Stromal cell of bone marrow (primary cell): ENCODE measurements at places on chromosomes 1 and 21.

DNA sequence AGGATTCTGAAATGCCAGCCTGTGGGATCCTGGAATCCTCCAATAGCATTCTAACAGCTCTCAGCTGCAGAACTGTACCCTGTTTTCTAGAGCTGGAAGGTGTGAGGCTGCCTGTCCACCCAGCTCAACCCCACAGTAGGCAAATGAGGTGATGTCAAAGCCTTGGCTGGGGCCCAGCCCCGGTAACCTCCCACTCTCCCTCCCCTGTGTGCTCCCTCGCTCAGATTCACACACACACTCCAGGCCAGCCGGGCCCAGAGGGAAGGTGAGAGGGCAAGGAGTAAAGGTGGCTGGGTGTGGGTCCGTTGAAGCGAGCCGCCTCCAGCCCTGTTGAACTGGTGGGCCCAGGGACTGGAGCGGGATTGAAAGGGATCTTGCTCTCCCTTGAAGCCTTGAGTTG is at the start of gene BSND:
TSS of gene BSND (plus strand) at position 257 of the 400 bp plus-strand sequence. CDS start 254 bp downstream, outside the sequence.
- DNase-seq = no peak

- DNase-seq = no peak
Observed at GRCh38 chr1:180631194-180631765, 542 bp upstream of the XPR1 start.

DNA sequence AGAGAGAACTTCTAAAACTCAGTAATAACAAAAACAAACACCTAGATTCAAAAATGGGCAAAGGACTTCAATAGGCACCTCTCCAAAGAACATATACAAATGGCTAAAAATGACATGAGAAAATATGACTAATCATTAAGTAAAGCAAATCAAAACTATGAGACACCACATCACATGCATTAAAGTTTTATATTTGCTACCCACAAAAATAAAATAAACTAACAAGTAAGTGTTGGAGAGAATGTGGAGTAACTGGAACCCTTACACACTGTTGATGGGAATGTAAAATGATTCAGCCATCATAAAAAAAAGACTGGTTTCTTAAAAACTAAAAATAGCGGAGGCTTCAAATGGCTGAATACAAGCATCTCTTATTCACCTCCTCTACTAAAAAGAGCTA is 262.1 kb upstream of the PKN2 start:
- DNase-seq = peak; percentile 1

- no peak for DNase-seq
Observed at GRCh38 chr1:26529655-26530409, at the start of gene RPS6KA1. RPS6KA1 (plus strand) TSS chr1:26529761; CDS start chr1:26529921, 160 bp downstream.

- DNase-seq = no peak
Observed at GRCh38 chr1:3295846-3296245, 158.6 kb upstream of the ARHGEF16 start.

DNA sequence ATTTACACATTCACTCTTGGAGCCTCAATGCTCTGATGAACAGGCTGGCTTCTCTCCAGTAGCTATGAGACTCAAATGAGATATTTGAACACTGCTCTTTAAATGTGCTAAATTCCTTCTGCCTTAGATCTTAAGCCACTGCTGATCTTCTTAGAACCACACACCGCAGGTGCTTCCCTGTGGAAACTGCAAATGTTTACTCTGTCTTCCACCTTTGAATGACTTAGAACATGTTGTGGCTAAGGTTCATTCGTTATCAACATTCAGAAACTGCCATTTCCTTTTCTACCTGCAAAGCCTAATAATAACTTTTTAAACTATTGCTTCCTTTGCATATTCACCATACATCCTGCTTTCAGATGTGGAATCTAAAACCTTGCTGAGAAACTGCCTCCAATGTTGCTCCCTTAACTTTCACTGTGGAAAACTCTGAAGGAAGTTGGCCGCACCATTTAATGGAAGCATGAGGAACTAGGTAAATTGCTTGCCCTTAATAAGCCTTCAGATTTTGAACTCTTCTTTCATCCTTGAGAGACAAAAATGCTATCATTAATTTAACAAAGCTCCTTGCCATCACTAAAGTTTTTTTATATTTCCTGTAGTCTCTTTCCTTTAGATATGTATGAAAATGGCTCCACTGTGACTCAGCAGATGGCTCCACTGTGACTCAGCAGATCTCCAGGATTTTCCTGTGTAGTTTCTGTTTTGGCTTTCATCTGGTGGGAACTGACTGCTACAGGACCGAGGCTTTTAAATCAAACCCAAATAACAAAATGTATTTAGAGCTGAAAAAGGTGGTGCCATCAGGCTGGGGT is 143.8 kb downstream of the TNFSF18 start:
- DNase-seq = no peak

DNA sequence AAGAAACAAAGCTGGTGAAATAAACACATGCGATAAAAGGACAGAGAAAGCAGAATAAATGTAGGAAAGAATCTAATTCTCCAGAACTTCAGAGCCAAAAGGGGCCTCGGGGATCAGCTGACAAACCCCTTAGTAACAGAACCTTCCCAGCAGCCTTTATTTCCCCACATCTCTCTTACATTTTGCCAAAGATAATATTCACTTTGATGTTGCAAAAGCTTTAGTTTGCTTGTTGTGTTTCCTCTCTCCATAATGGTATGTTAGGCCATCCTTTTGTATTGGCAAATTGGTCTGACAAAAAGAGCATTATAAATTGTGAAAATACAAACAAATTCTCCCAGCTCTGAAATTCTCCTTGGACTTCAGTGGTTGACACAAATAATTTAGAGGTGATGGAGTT is 54.9 kb downstream of the OPTC start:
- DNase-seq = peak; percentile 70

DNA sequence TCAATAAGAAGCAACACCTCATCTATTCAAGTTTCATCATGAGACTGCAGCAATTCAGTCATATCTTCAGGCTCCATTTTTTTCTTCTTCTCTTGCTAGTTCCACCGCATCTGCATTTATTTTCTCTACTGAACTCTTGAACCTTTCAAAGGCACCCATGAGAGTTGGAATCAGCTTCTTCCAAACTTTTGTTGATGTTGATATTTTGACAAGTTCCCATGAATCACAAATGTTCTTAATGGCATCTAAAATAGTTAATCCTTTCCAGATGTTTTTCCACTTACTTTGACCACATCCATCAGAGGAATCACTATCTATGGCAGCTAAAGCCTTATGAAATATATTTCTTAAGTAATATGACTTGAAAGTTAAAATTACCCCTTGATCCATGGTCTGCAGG is 434.3 kb downstream of the GPATCH2 start:
- DNase-seq = peak; percentile 2

DNA sequence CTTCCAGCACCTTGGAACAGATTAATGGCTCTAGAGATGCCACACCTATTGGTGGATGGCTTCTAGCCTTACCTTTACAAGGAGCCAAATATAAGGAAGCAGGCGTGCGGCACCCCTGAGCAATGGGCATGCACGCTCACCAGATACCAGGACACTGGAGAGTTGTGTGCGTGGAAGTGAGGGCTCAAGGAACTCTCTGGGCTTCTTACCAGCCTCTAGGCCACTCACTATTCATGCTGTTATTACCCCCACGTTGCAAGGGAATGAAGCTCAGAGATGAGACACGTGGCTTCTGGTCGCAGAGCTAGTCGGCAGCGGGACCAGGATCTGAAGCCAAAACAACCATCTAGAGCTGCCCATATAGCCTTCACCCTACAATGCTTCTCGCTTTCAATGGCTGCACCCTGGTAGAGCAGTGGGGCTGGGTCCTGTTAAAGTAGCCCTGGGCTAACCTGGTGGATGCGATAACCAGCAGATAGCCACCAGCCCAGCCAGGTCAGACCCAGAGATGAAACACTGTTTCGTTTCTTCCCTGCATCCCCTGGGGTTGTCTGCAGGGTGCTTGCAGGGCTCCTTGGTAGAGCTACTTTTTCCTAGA is 396.4 kb upstream of the VAMP3 start:
- no peak for DNase-seq

GRCh38 chr1:2349806-2350205 is 41.5 kb downstream of the MORN1 start:
- no peak for DNase-seq

DNA sequence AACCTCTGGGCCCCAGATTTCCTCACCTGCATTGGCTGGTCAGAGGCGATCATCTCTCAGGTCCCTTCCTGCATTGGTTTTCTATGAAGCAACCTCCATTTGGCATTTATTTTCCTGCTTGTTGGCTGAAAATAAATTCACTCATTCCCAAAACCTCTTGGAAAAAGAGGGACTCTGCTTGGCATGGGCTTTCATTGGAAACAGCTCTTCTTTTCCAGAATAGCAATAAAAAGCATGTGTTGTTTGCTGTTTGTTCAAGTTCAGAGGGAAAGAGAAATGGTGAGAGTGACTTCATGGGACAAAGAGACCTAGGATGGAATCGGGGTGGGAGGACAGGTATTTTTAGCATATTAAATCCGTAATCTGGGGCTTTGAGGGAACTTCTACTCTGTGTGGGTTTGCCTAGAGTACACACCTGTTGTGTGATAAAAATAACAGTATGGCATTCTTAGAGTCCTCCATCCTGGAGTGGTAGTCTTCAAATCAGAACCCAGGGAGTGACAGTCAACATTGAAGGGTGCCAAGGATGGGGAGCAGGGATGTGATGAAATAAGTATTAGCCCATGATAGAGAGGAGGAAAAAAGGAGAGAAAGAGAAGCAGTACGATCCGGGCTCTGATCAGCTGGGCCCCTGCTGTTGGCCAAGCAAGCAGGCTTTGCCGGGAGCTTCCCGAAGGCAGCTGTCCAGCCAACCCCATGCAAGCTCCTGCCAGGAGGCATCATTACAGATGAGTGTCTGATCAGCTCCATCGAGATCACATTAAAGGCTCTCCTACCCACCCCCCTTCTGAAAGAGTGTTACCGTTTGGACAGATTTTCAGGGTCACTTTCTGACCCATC is 131.9 kb upstream of the NFIA start:
- DNase-seq = no peak

DNA sequence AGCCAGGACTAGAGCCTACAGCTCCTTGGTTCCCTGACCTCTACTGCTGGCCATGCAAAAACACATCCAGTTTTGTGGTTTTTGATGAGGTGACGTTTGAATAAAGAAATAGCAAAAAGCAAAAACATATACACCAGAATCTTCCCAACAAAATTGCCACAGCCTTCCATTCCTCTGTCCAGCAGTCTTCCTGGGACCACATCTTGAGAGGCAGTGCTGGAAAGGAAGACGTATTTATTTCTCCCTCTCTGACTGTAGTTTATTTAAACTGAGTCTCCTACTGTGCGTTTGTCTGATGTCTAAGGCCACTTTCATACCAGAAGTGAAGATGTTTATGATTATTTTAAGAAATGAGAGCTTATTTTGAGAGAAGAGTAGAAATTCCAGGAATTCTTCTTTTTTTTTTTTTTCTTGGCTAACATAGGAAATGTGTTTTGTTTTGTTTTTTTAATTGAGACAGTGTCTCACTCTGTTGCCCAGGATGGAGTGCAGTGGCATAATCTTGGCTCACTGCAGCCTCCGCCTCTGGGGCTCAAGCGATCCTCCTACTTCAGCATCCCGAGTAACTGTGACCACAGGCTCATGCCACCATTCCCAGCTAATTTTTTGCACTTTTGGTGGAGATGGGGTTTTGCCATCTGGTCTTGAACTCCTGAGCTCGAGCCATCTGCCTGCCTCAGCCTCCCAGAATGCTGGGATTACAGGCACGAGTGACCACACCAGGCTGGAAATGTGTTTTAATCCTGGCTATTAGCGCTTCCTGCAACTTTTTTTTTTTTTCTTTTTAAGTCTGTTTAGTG is 118.5 kb downstream of the ITSN1 start:
- no peak for DNase-seq

GRCh38 chr1:221867003-221867402 is 125.1 kb upstream of the DUSP10 start:
- no peak for DNase-seq

DNA sequence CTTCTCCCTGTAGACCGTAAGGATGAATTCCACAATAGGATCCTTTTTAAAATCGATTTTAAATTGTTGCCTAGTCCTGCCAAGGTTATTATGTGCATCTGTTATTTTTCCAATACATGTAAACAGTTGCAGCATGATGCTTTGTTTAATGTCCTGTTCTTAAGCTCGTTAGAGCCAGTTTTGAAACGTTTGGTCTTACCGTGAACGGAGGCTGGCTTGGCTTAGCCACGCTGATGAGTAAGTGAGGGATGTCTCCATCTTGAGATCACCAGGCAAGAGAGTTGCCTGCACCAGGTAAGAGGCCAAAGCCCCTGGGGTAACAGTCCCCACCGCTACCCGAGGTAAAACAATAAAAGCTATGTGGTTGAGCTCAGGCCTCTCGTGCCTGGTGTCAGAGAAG is 17.3 kb downstream of the CSTB start:
- DNase-seq = no peak

DNA sequence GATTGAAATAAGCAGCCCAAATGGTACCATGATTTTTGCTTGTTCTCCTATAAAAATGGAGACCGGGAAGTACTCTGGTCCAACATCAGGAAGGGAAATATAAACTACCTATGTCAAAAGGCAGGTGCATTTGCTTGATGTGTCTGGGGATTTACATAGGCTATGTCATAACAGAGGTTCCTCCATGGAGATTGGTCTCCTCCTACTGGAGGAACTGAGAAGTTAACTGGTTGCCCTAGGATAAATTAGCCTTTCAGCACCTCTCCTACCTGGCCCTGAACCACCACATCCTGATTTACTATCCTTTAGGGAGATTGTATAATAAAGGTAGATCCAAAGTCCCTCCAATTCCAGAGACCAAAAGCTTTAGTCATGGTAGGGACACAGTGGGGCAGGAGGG is 1109.3 kb upstream of the B3GALT2 start:
- DNase-seq = no peak

DNA sequence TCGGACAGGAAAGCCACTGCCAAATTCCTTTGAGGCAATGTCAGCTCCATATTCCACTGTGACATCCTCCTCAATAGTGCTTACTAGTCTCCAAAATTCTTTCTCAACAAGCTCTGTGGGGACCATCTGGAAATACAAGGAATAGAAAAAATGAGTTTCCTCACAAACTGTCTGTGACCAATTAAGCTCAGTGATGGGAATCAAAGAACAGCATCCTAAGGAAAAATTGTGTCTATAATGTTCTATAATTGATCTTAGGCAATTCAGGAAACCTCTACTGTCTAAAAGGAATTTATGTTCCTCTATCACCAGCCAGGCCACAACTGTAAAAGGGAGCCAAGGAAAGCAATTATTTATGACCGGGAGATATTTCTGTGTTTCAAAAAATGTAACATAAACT is 46.1 kb upstream of the SYT2 start:
- DNase-seq = peak; percentile 2

- no peak for DNase-seq
Observed at GRCh38 chr21:25556091-25556490, 51.2 kb downstream of the MRPL39 start.

GRCh38 chr1:15961492-15961891 is 14.4 kb downstream of the ZBTB17 start:
- DNase-seq = no peak

GRCh38 chr1:36369061-36369861 is 16.5 kb downstream of the STK40 start:
- DNase-seq = no peak

- no peak for DNase-seq
Observed at GRCh38 chr1:213852107-213852506, 135.7 kb upstream of the PROX1 start.

DNA sequence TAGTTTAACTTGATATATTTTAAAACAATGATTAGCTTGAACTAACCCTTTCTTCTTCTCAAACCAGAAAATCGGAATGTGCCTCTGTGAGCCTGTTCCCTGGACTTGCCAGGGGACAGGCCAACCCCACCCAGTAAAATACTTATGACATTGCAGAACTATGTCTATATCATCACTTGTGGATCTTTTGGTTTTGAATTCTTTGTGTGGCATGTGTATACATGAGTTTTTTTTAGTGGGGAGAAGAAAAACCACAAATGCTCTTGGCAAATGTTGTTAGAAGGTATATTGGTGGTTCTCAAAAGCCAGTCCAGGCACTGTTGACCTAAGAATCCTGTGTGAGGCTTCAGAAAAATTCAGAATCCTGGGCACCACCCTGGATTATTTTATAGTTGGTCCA is 347.4 kb downstream of the SIPA1L2 start:
- DNase-seq = no peak
